ENCODE measurements at places on chromosomes 1 and 21.
A peak's percentile ranks its signal among the peaks of the same experiment; 100 is the strongest.

- no peak for DNase-seq
Measured at GRCh38 chr1:46817814-46818213, 19.0 kb downstream of the CYP4B1 start.

GRCh38 chr1:86156566-86157455 lies at the start of gene COL24A1:
COL24A1 (minus strand) TSS chr1:86156772; CDS start chr1:86156396, 376 bp downstream.
- DNase-seq = no peak

DNA sequence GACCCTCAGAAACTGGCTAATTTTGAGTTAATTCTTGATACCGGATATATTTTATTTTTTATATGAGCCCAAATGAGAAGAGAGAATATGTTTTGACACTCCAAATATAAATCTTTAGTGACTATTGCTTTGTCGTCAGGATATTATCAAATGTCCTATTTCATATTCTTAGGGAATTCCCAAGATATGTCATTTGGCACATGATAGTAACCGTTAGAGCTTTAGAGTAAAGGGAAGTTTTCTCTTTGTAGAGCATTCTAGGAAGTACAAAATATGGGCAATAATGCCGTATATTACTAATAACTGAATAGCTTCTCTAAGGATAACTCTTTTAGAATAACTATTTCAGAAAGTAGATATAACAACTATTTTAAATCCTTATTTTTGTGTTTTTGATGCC lies 8.3 kb upstream of the AMY2B start:
- DNase-seq = no peak

- DNase-seq = no peak
Measured at GRCh38 chr1:200888349-200888838, 6.3 kb upstream of the INAVA start.

GRCh38 chr1:93244298-93245069 lies 64.0 kb downstream of the CCDC18 start:
- DNase-seq = no peak

DNA sequence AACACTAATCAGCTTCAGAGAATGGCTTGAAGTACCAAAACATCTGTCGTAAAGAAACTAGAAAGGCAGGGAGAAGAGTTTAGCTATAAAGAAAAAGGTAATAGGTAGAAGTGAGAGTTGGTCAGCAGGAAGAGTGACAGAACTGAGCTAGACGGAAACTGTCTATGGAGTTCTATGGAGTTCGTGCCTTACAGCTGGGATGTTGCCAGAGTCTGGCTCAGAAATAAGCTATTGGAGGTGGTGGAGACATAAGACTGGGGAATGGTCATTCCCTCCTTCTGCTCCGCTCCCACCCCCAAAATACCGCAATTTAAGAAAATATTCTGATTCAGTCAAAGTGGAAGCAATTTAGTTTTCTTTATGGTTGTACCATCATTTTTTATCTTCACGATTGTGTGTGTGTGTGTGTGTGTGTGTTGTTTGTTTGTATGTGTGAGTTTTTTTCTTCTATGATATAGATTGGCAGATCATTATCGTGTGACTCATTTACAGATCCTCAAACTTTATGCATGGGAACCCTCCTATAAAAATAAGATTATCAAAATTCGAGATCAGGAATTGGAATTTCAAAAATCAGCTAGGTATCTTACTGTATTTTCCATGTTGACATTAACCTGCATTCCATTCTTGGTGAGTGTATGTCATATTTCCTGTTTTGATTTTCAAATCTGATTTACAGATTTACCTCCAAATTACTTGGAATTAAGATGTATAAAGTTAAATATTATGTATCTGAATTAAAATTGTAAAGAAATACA lies 79.0 kb downstream of the HSPA13 start:
- no peak for DNase-seq

DNA sequence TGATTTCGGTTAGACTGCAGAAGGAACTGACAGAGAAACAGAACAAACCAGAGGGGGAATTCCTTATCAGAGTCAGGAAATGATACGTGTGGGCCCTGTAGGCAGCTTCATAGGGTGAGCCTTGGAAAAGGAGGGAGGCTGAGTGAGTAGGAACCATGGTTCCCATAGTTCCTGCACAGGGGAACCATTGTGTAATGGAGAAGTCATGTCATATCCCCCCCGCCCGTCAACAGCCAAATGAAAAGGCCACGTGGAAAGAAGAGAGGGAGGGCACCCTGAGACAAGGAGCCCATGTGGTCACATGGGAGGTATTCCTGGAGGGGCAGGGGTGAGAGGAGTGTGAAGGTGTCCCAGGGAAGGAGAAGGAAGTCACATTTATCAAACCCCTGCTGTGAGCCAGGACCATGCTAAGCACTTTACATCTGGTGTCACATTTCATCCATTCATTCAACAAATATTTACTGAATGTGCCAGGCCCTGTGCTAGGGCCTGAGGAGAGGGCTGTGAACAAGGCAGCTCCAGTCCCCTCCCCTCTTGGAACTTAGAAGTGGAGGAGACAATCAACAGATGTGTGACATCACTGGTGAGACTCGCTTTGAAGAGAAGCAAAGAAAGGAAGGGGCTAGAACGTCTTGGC lies 15.7 kb upstream of the FGR start:
- DNase-seq = no peak

DNA sequence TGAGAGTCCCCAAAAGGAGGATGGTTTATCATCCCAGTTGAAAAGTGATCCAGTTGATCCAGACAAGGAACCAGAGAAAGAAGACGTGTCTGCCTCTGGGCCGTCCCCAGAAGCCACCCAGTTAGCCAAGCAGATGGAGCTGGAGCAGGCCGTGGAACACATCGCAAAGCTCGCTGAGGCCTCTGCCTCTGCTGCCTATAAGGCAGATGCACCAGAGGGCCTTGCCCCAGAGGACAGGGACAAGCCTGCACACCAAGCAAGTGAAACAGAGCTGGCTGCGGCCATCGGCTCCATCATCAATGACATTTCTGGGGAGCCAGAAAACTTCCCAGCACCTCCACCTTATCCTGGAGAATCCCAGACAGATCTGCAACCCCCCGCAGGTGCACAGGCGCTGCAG lies 43.3 kb downstream of the ZBTB17 start:
- no peak for DNase-seq

GRCh38 chr1:65758128-65758527 lies 34.6 kb upstream of the PDE4B start:
- DNase-seq = no peak

GRCh38 chr21:31545036-31545435 lies 114.5 kb upstream of the SOD1 start:
- no peak for DNase-seq

GRCh38 chr1:236524895-236525184 lies 1.1 kb downstream of the LGALS8 start:
- DNase-seq = no peak

DNA sequence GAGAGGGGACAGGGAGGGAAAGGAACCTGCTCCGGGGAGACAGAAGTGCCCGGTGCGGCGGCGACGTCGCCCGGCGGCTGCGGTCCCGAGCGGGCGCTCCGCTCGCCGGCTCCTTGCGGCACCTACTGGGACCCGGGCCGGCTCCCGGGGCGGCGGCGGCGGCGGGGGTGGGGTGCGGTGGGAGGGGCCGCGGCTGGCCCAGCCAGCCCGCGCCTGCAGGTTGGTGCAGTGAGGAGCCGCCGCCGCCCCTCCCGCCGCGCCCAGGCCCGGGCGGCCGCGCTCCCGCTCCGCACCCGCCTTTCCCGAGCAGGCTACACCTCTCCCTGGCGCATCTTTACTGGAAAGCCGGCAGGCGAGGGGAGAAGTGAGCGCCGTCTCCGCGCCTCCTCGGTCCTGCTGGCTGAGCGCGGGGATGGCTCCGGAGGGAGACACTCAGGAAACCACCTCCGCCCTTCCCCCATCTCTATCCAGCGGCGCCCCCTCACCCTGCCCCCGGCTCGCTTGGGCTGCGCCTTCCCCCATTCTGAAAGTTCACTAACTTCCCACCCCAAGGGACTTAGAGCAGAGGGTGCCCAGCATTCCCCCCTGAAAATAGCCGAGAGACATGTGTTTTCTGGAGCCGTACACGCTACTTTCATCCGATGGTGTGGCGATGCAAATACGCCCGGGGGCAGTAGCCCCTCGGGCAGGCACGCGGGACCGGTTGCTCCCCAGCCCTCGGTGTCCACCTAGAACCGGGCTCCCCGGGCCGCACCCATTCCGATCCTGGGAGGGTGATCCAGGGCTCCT lies at the start of gene PLD5:
Gene PLD5 (minus strand): TSS at position 127 of the 789 bp plus-strand sequence.
- no peak for DNase-seq

GRCh38 chr1:9080705-9081291 lies 11.4 kb upstream of the SLC2A5 start:
- no peak for DNase-seq

GRCh38 chr1:165924117-165924516 lies 96.7 kb downstream of the UCK2 start:
- DNase-seq = no peak

DNA sequence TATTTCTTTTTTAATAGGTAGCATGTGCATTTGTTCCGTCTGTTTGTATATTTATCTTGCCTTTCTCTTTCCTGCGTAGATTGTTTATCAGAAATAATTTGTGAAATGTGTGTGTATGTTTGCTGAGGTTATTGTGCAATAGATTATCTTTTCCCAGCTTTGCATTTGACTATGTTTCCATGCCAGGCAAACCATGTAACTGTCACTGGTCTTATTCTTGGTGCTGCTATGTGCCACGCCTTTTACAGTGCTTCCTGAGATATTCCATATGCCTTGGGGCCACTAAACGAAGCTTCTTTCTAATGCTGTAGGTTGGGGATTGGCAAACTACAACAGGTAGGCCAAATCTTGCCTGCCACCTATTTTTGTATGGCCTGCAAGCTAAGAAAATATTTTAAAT lies 598.8 kb downstream of the PLPP3 start:
- DNase-seq = no peak

GRCh38 chr1:198178615-198179014 lies 21.8 kb downstream of the NEK7 start:
- DNase-seq = no peak

- no peak for DNase-seq
Measured at GRCh38 chr1:180674603-180675530, 43.0 kb downstream of the XPR1 start.

DNA sequence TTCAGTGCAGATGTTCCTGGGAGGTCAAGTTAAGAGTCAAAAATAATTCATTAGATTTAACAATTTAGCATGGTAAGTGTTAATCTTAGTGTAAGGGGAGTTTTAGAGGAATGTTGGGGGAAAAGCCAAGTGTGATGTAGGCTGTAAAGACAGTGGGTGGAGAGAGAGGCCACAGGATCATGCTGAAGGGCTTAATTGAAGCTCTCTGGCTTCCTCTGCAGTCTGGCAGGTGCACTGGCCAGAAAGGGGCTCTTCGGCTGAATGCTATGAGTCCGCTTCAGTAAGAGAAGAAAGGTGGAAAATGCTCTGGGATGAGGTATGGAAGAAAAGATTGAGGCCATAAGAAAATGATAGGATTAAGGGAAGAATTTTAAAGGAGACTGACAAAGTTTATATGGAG lies 3.0 kb downstream of the BRDT start:
- DNase-seq = no peak

GRCh38 chr1:79859212-79859948 lies 852.9 kb upstream of the ADGRL4 start:
- no peak for DNase-seq

- no peak for DNase-seq
Measured at GRCh38 chr1:28298438-28298837, 30.4 kb upstream of the MED18 start.

DNA sequence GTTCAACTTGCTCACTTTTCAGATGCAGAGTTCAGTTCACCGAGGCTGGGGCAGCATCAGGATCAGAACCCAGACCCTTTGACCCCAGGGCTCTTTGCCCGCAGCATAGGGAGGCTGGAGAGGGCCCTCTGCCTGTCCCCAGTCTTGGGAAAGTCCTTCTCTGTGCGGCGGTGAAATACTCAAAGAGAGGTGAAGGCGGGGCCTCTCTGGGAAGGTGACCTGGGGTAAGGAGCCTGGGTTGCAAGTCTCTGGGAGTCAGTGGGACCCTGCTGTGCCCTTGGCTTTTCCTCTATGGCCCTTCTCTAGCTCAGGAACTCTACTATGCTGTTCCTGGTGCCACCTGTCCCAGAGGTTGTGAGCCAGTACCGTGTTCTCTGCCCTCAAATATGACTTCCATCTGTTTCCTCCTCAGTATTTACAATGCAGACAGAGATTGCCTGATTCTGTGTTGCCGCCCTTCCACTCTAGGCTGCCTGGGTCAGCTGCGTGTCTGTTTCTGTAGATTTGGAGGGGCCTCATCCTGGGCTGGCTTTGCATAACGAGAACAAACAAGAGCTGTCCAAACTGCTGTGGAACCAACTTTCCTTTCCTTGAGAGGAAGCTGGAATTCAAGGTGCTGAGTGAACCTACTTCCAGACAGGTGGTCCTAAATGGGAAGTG lies 18.7 kb upstream of the ZBTB21 start:
- no peak for DNase-seq

GRCh38 chr1:109482791-109483671 lies 674 bp upstream of the ATXN7L2 start:
- DNase-seq = peak; percentile 36

GRCh38 chr1:187891993-187892682 lies 1063.4 kb downstream of the PLA2G4A start:
- DNase-seq = no peak

GRCh38 chr1:70061231-70061630 lies 144.1 kb downstream of the LRRC40 start:
- no peak for DNase-seq

GRCh38 chr1:248111157-248111556 lies 16.2 kb downstream of the OR2L13 start:
- DNase-seq = no peak

DNA sequence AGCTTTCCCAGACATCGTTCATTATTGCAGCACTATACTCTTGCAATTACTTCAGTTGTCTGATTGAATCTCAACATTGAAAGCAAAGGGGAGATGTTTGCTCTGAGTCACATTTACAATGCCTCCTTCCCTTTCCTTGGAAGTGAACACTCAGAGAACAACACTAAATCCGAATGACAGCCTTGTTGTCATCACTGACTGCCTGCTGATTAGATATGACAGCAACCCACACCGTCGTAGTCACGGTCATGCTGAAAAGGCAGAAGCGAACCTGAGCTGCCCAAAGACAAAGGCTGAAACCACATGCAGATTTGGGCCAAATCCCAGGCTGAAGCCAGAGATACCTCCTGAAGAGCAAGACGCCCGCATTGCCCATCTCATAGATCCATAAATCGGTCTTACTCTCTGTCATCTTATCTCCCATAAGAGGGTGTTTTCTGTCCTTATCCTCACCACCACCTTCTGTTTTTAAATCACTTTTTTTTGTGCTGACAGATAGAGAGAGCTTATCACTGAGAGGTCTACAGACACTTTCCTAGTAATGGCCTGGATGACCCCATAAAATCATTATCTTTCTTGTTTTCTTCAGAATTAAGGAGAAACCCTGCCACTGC lies 47.5 kb downstream of the TMCO4 start:
- no peak for DNase-seq

- DNase-seq = no peak
Measured at GRCh38 chr21:36096398-36097290, 26.8 kb downstream of the CBR1 start.

DNA sequence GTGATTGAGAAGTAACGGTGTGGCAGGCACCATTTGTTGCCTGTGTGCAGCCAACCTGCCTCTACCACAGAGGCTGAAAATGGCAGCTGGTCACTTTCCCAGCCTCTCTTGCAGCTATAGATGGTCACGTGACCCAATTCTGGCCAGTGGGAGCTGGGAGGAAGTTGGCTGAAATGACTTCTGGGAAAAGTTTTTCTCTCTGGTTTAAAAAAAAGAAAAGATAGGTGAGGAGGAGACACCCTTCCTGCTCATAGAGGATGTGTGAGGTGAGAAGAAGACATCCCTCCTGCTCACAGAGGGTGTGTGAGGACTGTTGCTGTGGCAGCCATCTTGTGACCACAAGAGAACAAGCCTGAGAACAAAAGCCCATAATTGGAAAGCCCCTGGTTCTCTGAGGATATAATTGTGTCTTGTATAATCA lies 122.8 kb downstream of the SYF2 start:
- DNase-seq = no peak

- DNase-seq = no peak
Measured at GRCh38 chr1:226135709-226136108, 50.8 kb downstream of the ACBD3 start.

Measured in activated naive CD4-positive, alpha-beta T cell treated with anti-CD3 and anti-CD28 coated beads, Interleukin-2, amount 50 U/mL, for 16 hours (primary cell).